Lung (tissue), 17 donors: ENCODE measurements at places on chromosomes 1 and 21. TPM values are rescaled to one million over a fixed set of nuclear protein-coding genes. Genes with fewer than 3 reads are reported as not detected.

GUCA2B gene
- not detected for polyA plus RNA-seq

ZP4 gene
- not detected for polyA plus RNA-seq

TSHB gene
- not detected for polyA plus RNA-seq

GNG4 gene
- not detected for polyA plus RNA-seq

DNA sequence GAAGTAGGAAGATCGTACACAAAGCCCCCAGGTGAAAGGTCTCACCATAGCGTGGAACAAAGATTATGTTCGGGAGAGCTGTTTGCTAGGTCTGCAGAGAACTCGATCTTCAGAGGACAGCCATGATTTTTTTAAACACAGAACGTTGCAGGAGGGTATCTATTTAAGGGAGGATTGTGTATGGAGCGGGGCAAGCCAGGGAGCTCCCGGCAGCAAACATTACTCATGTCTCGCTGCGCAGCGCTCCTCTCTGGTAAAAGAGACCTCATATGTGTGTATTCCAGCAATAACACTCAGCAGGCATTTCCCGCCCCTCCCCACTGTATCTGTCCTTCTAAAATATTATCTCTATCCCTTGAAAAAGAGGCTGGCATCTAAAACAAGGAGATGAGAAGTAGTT is 2.7 kb downstream of the GLIS1 start:
- no peaks in the 10 kb centered on the region for H3K36me3 ChIP-seq
- H3K4me1 ChIP-seq = no peaks in the 10 kb centered on the region
- no peak overlapping the region for H3K27ac ChIP-seq
- H3K4me3 ChIP-seq = no peak overlapping the region
- H3K27me3 ChIP-seq = peaks cover 80% of the 10 kb centered on the region
